Suppressor macrophage (primary cell): ENCODE measurements at places on chromosomes 11 and 22.
A peak's percentile ranks its signal among the peaks of the same experiment; 100 is the strongest.

DNA sequence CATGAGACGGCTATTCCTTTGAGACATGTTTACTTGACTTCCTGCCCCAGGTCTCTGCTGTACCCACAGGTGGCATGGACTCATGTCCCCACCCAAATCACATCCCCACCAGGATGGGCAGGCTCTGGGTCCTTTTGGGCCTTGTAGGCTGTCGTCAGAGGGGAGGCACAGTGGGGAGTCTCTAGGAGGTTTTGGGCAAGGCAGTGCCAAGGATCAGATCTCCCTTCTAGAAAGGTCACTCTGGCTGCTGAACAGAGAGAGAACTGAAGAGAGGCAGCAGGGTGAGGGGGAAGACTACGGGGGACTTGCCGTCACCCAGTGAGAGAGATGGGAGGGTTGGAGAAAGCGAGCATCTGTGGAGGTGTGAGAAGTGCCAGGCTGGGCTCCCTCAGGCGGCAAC lies 4.6 kb upstream of the KCNQ1OT1 start:
- DNase-seq: no peak

DNA sequence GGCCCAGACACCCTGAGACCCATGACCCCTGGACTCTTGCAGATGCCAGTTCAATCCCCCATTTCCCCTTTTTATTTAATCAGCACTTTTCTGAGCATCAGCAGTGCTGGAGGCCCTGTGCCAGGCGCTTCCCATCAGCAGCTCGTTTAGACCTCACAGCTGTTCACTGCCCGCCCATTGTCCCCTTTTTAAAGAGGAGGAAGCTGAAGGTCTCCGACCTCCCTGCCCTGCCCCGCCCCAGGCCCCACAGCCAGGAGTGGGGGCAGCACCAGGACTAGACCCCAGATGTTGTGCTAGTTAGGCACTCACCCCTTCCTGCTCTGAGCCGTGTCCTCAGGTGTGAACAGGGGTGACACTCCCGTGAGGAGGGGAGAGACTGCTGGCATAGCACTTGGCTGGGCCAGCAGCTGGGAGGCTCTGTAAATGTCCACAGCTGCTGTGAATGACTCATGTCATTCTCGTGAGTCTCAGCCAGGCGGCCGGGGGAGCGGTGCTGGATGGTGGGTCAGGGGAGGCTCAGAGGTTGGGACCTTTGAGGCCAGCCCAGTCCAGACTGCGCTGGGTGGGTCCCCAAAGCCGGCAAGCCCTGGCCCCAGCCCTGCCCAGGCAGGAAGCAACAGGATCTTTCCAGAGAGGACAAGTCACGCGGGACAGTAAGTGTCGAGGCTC lies 19.9 kb downstream of the EMID1 start:
- DNase-seq: peak; percentile 24

DNA sequence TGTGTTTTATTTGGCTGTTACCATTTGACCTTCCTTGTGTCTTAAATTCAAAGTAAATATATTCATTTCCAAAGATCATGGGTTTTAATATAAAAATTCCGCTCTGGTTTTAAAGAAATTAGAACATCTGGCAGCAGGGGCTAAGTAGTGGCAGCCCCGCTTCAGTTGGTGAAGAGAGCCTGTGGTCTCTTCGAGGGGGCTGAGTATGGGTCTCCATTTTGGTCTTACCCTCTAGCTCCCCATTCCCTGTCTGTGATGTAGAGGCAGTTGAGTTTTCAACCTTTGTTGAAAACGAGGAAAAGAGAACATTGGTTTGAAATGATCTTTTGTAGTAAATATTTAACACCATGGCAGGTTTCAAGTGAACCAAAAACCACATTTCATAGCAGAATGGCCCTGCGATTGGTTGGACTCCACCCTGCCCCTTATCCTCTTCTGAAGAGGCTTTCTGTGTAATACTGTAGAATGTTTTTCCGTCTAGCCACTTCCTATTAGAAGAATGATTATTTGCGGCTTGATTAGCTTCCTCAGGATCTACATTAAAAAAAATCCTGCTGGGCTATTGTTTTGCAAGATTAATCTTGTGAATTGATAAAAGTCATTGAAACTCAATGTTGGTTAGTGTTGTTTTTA lies 17.7 kb downstream of the APLP2 start:
- DNase-seq: peak; percentile 26

DNA sequence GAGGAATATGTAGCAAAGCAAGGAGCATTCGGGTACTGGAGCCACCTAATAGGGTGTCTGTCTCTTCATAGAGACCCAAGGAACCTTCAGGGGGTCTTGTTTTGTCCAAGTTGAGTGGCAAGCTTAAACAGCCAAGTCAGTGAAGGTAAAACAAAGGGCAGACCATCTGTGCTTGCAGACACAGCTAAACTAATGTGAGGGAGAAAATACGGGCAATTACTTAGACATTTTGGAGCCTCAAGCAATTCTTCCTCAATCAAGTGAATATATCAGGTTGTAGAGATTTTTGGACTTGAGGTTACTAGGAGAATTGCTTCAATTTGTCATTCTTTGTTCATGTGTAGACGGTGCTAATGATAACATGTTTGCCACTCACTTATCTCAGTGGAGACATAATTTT lies 148.2 kb upstream of the ARHGAP20 start:
- DNase-seq: no peak

GRCh38 chr11:12901272-12901671 lies 107.8 kb upstream of the RASSF10 start:
- no peak for DNase-seq

- no peak for DNase-seq
These were observed 294.6 kb upstream of the NARS2 start for GRCh38 chr11:78869293-78869692.

DNA sequence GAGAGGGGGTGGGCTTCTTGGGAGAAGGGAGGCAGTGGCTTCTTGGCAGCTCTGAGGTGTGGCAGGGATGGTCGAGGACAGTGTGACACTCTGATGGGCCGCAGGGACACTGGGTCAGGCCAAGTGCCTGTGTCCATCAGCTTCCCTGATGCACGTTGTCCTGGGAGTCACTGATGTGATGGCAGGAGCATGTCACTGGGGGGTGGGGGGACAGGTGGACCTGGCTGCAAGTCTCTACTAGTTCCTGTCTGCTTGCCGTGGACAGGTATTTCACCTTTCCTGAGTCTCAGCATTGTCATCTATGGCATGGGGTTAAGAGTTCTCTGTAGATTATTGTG lies 592.9 kb downstream of the TBC1D22A start:
- DNase-seq: no peak

- no peak for DNase-seq
These were observed 37.1 kb upstream of the SUSD2 start for GRCh38 chr22:24144056-24144777.

GRCh38 chr22:36913427-36914389 lies at the start of gene CSF2RB:
Gene CSF2RB (plus strand): TSS chr22:36913628. CDS start chr22:36922208, 8,580 bp downstream.
- DNase-seq: peak; percentile 90

DNA sequence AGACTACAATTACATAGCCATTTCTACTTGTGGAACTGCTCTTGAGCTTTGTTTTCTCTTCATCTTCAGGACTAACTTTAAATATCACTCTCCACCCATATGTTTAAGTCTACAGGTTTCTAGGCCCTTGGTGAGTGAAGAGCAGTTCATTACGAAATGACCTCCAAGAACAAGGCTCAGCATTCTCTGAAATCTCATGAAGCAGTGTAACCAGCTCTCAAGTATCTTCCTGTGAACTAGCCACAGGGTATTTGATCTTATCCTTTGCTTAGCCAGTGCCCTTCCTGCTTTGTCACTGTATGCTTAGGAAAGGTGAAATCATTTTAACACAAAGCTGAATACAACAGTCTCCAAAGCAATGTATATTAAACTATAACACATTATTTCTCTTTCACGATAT lies 20.4 kb upstream of the LYVE1 start:
- no peak for DNase-seq

GRCh38 chr11:117770061-117770460 lies 27.0 kb downstream of the DSCAML1 start:
- no peak for DNase-seq

DNA sequence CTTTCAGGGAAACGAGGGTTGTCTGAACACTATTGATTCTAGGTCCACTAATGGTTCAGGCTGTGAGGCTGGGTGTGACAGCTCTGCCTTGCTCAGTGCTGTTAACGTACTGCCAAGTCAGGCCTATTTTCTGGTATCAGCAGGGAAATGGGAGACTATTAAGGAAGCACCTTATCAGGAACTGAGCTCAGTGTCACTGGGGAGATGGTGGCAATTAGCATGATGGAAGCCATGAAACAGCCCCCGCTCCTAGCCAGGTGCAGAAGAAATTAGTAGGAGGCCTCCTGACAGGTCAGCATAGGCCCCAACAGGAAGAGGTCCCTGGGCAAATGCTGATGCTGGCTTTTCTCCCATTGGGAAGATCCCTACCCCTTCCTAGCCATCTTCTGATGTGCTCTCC lies 42.6 kb upstream of the LMO2 start:
- DNase-seq: no peak

DNA sequence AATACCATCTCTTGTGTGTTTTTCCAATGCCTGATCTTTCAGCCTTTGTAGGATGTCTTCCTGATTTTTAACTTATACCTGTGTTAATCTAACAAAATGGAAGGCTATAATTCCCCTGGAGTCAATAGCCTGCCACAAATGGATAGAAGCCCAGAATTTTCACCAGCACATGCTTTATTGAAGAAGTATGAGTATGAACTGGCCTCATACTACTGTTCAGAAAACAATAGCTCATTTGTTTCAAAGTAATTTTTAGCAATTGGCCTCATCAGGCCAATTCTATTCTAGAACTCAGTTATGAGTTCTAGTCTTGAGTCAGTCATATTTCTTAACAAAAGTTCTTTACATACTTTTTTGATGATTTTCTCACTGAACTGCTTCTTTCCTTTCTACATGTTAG lies 40.6 kb upstream of the SLC37A2 start:
- DNase-seq: no peak

DNA sequence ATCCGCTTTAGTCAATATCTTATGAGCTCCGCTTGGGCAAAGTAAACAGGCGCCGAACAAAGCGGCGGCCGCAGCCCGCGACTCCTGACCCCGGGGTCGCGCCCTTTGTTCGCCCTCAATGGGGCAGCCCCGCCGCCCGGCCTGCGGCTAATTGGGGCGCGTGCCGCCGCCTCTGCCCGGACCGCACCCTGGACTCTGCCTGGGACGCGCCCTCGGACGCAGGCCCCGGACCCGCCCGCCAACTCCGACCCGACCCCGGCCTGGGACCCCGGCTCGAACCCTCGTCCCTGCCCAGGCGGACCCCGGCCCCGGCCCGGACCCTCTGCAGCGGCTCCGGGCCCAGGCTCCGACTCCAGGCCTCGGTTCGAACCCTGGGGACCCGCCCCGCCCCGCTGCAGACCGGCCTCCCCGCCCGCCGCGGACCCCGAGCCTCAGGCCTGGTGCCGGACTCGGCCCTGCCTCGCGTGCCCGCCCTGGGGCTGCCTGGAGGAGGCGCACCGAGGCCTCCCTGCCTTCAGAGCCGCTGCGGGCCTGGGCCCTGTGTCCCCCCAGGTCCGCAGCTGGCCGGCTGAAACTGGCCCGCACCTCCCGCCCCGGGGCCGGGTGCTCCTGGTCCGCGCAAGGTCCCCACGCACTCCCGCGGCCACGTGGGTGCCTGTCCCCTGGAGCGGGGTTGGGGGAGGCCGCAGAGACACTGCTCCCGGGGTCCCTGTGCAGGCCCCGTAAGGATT lies 84.7 kb upstream of the WNT7B start:
- DNase-seq: no peak
